ENCODE measurements at places on chromosomes 12 and 14. TPM values are rescaled to one million over a fixed set of nuclear protein-coding genes. Genes with fewer than 3 reads are reported as not detected.

The DDIT3 gene
- total RNA-seq, result 32.9 TPM

The EPYC gene
- not detected for total RNA-seq

The SSTR1 gene
- total RNA-seq, result 3.5 TPM

The KRT85 gene
- not detected for total RNA-seq

The SCFD1 gene
- total RNA-seq, result 64.7 TPM

The GNB3 gene
- total RNA-seq, result 1.8 TPM

The FAM90A1 gene
- under 0.01 TPM for total RNA-seq

The TAMALIN gene
- total RNA-seq, result 3.0 TPM

The SNRNP35 gene
- total RNA-seq, result 11.5 TPM

The DICER1 gene
- 9.6 TPM for total RNA-seq

All from myometrial cell (primary cell).